ENCODE measurements at places on chromosomes 6 and 20.

DNA sequence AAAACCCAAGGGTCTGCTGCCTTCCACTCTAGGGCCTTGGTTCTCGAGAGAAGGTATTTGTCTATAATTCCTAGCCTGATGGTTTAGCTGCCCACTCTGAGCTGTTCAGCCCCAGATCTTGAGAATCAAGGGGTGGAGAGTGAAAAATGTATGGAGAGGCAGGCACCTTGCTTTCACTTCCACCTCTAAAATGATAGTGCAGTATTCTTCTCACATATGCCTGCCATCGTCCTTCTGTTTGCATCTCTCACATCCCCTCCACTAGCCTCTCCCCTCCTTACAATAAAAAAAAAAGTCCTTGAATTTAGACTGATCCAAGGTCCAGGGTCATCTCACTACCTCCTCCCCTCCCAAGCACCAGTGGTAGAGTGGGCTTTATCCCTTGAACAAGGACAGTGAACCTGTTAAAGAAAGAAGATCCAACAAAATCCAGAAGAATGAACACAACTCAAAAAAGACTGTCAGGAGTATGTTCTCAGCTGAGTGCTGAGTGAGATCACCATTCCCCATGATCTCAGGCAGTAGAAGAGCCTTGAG is 104.2 kb downstream of the HIVEP1 start:
- no peak for DNase-seq

DNA sequence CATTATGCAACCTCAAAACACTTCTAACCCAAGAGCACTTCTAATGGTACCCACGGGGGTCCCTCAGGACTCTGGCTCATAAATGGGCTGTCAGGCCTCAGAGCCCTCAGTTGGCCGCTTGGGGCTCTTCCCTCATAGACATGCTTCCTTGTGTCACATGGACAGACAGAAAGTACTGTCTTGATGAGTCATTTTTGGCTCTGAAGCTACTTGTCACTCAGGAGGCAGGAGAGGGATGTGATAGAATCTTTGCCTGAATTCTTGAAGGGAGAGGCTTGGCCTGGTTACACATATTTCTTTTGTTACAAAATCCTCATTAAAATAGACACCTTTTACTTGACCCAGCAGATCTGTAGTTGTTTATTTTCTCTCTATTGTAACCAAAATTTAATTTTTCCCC is 15.1 kb upstream of the EDN1 start:
- no peak for DNase-seq

- no peak for DNase-seq
These were observed 77.0 kb downstream of the ADTRP start for GRCh38 chr6:11701573-11701972.

DNA sequence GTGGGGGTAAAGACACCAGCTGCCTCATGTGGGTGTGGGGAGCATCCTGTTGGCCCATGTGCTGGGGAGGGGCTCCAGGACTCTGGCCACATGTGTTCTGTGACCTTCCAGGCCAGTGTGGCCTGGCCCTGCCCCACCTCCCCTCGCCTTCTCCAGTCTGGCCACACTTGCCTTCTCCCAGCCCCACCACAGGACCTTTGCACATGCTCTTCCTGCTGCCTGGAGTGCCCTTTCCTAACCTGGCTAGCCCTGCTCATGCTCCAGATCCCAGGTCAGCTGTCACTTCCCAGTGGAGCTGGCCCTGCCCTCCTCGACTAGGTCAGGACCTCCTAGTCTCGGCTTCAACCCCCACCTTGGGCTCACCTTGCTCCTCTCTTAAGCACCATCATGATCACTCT is 183.8 kb downstream of the CDH4 start:
- no peak for DNase-seq

- no peak for DNase-seq
These were observed 40.3 kb downstream of the TAF4 start for GRCh38 chr20:62025394-62025793.

DNA sequence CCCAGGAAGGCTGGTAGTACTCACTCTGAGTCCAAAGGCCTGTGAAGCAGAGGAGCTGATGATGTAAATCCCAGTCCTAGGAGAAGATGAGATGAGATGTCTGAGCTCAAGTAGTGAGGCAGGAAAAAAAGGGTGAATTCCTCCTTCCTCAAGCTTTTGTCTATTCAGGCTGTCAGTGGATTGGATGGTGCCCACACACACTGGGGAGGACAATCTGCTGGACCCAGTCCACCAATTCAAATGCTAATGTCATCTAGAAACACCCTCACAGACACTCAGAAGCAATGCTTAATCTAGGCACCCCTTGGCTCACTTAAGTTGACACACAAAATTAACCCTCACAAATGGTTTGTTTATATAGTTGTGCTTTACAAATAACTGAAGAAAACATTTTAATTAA is 94.6 kb downstream of the CD109 start:
- DNase-seq = no peak

DNA sequence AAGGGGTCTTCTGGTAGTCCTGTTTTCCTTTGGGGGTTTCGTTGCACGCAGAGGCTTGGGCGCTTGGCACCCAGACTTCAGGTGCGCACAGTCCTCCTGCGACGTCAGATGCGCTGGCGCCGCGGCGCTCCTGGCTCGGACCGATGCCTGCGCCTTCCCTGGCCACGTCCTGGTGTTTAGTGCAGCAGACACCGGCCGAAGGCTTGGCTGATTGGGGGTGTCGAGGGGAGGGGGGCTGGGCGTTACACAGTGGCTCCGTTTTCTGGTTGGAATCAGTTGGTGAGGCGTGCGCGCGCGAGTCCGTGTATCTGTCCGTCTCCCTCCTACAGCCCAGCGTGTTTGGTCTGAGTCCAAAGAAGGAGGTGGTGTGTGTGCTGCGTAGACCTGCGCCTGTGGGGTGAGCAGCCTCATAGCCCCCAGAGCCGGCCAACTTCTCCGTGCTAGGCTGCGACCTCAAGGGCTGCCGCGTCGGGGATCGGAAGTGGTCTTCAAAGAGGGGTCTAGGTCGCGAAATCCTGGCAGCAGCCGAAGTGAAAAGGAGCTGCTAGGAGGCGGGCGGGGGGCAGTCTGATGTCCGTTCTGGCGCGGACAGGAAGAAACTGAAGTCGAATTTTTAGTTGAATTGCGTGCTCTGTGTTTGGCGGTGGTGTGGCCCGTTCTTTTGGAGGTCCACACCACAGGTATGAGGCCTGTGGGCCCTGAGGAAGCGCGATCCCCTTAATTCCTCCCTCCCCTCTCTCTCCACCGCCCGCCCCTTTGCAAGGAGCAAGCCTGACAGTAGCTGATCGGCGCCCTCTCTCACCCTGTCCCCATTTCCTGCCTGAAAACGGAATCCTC is 1.5 kb downstream of the SYNDIG1 start:
- no peak for DNase-seq

- no peak for DNase-seq
These were observed 40.1 kb downstream of the CYP24A1 start for GRCh38 chr20:54133434-54134427.

DNA sequence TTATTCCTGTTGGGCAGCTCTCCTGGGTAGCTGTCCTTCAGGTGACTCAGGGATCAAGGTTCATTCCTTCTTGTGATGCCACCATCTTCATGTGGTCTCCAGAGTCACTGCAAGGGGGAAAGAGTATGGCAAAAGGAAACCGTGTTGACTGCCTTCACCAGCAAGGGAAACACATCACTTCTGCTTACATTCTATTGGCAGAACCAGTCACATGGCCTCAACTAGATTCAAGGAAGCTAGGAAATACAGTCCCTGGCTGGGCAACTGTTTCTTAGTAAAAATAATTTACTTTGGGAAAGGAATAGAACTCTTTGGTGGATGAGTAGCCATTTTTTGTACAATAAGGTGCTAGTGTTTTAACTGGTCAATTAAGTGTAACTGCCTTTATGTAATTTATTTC is 5.3 kb downstream of the ANKRD6 start:
- no peak for DNase-seq
